Esophagus (tissue), 2 donors: ENCODE measurements at places on chromosomes 12 and 14. TPM values are rescaled to one million over a fixed set of nuclear protein-coding genes. Genes with fewer than 3 reads are reported as not detected.

The A2ML1 gene
- 477 TPM for polyA plus RNA-seq

The AKAP3 gene
- polyA plus RNA-seq: 0.36 TPM

The CLEC4A gene
- polyA plus RNA-seq: 1.3 TPM

The WNT5B gene
- 10.1 TPM for polyA plus RNA-seq

The PLA2G1B gene
- 0.57 TPM for polyA plus RNA-seq

The JPH4 gene
- polyA plus RNA-seq: 0.04 TPM

The VAMP1 gene
- polyA plus RNA-seq: 6.6 TPM

The GSC gene
- polyA plus RNA-seq: 0.04 TPM

The CABP1 gene
- polyA plus RNA-seq: 1.1 TPM

The TSPAN9 gene
- 8.2 TPM for polyA plus RNA-seq

The IKZF4 gene
- 1.5 TPM for polyA plus RNA-seq
